ENCODE measurements at places on chromosomes 5 and 9.

DNA sequence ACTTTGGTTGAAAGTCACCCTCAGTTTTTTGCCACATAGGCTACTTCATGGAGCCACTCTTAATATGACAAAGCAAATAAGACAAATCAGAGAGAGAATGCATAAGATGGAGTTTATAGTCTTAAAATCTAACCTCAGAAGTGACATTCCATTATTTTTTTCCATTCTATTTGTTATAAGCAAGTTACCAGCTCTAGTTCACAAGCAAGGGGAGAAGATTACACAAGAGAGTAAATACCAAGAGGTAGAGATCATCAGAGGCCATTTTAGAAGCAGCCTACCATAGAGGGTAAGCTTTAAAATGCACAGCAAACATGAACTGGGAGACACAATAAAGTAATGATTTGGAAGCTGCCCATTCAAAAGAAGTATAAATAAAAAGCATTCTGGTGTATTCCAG lies 651.3 kb upstream of the MEF2C start:
- no peak overlapping the region for H3K27ac ChIP-seq
- H3K4me1 ChIP-seq, result peaks cover 4% of the 10 kb centered on the region
- no peak for DNase-seq
- H3K27me3 ChIP-seq, result no peaks in the 10 kb centered on the region
- H3K4me3 ChIP-seq, result no peak overlapping the region

DNA sequence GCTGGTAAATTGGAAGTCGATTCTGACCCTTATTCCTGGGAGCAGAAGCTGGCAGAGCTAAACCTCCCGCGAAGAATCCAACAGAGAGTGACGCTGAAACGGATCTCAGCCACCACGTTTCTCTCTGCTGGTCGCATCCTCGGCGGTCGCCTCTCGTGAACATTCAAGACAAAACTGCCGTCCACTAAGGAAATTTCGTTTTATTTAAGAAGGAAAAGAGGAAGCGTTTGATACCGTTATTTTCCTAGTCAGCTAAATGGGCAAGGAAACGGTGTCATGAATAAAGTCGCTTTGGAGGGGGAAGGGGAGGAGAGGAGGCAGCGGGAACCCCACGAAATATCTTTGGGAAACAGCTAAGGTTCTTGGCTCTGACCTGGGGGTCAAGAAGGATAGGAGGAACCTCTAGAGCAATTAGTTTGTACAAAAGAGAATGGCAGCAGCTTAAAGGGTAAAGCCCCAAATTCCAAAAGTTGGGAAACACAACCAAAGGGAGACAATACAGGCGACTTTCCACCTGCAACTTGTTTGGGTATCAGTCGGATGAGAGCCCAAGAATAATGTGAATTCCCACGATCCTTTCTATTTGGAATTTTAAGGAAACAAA lies 1.9 kb downstream of the FOXB2 start:
- no peak overlapping the region for H3K27ac ChIP-seq
- peaks cover 17% of the 10 kb centered on the region for H3K4me1 ChIP-seq
- peaks cover 80% of the 10 kb centered on the region for H3K27me3 ChIP-seq
- no peak overlapping the region for H3K4me3 ChIP-seq
- no peaks in the 10 kb centered on the region for H3K36me3 ChIP-seq

DNA sequence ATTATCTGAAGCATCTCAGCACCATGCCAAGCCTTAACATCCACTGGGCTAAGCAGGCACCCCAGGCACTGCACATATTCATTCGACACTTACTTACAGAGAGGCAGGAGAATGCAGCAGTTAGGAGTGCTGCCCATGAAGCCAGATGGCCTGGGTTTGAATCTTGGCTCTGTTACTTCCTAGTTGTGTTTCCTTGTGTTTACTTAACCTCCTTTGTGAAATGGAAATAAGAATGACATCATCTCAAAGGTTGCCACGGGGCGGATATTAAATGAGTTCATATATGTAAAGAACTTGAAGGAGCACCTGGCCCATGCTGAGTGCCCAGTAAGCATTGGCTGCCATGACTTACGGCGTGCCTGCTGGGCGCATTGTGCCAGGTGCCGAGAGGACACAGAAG lies 565.2 kb downstream of the CDK5RAP2 start:
- no peak overlapping the region for H3K27ac ChIP-seq
- H3K4me3 ChIP-seq, result no peak overlapping the region
- H3K36me3 ChIP-seq, result no peaks in the 10 kb centered on the region
- H3K4me1 ChIP-seq, result no peaks in the 10 kb centered on the region
- DNase-seq, result no peak

DNA sequence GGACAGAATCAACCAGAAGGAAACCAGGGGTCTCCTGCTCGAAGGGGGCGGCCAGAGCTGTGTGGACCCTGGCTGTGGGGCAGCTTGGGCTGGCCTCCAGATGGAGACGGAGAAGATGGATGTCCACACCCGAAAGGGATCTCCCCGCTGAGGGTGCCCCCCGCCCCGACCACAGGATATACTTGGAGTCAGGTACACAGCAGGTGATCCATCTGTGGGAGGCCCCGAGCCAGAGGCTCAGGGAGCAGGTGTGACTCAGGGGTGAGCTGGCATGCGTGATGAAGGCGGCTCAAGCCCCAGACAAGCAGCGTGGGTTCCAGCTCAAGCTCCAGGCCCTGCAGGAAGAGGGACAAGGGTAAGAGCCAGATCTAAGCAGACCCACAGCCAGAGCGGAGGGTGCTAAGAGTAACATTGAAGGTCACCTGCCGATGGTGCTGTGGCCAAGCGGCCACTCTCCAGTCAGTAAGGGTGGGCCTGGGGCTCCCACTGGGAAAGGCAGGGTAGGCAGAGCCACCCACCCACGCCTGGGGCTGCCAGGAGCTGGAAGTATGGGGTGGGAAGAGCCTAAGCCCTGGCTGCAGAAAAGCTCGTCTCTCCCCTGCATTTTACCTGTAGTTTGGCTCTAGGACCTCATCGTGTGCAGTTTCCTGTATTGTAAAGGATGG lies 30.6 kb upstream of the MVB12B start:
- H3K27ac ChIP-seq, result no peak overlapping the region
- H3K4me1 ChIP-seq, result no peaks in the 10 kb centered on the region
- no peaks in the 10 kb centered on the region for H3K27me3 ChIP-seq
- no peaks in the 10 kb centered on the region for H3K36me3 ChIP-seq
- DNase-seq, result no peak
- no peak overlapping the region for H3K4me3 ChIP-seq

DNA sequence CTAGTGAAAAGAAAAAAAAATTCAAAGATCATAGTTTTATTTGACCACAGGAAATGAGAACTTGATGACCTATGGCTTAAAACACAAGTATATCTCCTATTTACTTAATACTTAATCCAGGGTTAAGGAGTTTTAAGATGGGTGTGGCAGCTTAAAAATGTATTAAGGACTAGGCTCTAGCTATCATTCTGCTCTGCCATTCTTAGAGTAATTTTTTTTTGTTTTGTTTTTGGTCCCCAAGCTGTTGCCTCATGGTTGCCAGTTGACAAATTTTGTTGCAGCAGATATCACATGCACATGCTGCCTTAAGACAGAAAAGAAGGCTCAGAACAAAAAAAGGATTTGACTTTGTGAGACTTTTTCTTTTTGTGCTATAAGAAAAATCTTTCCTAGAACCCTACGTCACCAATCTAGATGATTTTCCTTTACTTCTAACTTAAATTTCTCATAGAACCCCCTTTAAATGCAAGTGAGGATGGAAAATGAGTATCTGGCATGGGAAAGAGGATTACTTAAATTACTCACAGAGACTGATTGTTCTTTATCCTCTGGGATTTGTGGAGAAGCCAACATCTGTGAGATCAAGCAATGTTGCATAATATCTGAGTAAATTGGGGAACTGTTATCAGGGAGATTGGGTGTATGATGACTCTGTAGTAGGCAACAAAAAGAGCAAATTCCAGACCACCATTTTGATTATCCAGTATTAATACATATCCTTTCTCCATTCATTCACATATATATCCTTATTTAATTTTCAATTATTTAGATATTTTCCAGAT lies 364.7 kb upstream of the CD180 start:
- H3K27me3 ChIP-seq, result no peaks in the 10 kb centered on the region
- no peaks in the 10 kb centered on the region for H3K4me1 ChIP-seq
- no peak overlapping the region for H3K27ac ChIP-seq
- H3K36me3 ChIP-seq, result no peaks in the 10 kb centered on the region
- H3K4me3 ChIP-seq, result no peak overlapping the region

GRCh38 chr5:58736214-58736613 lies 153.3 kb downstream of the RAB3C start:
- no peaks in the 10 kb centered on the region for H3K27me3 ChIP-seq
- DNase-seq, result no peak
- H3K4me1 ChIP-seq, result no peaks in the 10 kb centered on the region
- H3K27ac ChIP-seq, result no peak overlapping the region
- no peak overlapping the region for H3K4me3 ChIP-seq

DNA sequence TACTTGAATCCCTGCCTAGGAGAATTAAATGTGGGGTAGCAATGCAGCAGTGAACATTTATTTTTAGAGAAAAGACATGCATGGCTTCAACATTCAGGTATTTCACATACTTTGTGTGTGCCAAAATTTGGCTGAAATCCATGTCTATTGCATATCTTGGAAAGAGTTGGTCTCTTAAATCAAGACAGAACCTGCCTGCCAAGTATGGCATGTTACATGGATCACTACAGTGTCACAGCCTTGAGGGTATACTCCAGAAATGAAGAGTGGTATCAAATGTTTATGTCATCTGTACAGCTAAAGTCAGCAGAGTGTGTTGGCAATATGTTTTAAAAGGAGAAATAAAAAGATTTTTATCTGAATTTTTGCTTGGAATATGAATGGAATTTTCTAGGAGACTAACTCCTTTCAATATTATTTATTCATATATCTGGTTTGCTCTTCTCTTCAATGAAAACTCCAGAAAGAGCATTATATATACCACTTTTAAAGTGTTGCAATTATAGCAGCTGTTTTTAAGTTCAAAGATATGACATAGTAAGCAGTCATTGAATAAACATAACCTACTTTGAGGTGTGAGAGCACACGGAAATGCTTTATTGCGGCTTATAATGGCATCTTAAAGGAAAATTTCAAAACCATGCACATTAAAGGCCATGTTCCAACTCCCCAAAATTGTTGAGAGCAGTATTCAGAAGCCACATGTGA lies 95.4 kb upstream of the MINAR2 start:
- H3K27ac ChIP-seq, result no peak overlapping the region
- no peaks in the 10 kb centered on the region for H3K27me3 ChIP-seq
- DNase-seq, result no peak
- no peaks in the 10 kb centered on the region for H3K36me3 ChIP-seq
- peaks cover 18% of the 10 kb centered on the region for H3K4me1 ChIP-seq

DNA sequence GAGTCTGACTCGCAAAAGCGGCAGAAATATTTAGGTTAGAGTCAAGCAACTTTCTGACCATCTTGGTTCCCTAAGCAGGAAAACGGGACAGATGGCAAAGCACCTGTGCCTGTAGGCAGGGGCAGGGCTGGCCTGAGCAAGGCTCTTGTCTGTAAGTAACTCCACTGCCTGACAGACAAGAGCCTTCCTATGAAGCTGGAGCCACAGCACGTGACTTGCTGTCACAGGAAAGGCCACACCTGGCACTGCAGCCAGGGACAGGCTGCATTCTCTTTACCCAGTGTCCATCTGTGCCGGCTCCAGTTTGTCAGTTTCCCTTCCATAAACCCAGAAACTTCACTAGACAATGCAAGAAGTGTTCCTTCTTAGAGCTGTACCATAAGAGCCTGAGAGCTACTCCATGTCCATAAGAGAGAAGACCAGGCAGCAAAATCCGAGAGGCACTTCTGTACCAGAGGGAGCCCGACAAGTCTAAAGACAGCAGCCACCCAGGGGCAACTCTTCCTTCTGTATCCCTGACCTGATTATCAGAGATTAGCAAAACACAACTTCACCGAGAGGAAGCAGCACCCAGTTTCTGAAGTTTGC lies 78.1 kb downstream of the GPR21 start:
- peak overlapping the region; percentile 44 for H3K27ac ChIP-seq
- no peak overlapping the region for H3K4me3 ChIP-seq
- no peaks in the 10 kb centered on the region for H3K36me3 ChIP-seq

- no peak overlapping the region for H3K4me3 ChIP-seq
- H3K27ac ChIP-seq, result no peak overlapping the region
- DNase-seq, result no peak
- no peaks in the 10 kb centered on the region for H3K36me3 ChIP-seq
- peaks cover 7% of the 10 kb centered on the region for H3K4me1 ChIP-seq
- no peaks in the 10 kb centered on the region for H3K27me3 ChIP-seq
Measured at GRCh38 chr5:169160405-169160901, 140.5 kb downstream of the SLIT3 start.

GRCh38 chr5:36373527-36374086 lies 71.9 kb upstream of the RANBP3L start:
- H3K36me3 ChIP-seq, result no peaks in the 10 kb centered on the region
- H3K27me3 ChIP-seq, result no peaks in the 10 kb centered on the region
- H3K27ac ChIP-seq, result no peak overlapping the region
- no peak overlapping the region for H3K4me3 ChIP-seq
- H3K4me1 ChIP-seq, result no peaks in the 10 kb centered on the region

GRCh38 chr5:177555665-177556064 lies 1.3 kb upstream of the FAM193B start:
- H3K4me1 ChIP-seq, result peaks cover 37% of the 10 kb centered on the region
- no peak for DNase-seq
- no peaks in the 10 kb centered on the region for H3K27me3 ChIP-seq
- peak overlapping the region; percentile 85 for H3K27ac ChIP-seq
- no peaks in the 10 kb centered on the region for H3K36me3 ChIP-seq
- H3K4me3 ChIP-seq, result no peak overlapping the region

GRCh38 chr5:112933651-112934365 lies 11.8 kb upstream of the REEP5 start:
- H3K36me3 ChIP-seq, result no peaks in the 10 kb centered on the region
- H3K4me3 ChIP-seq, result no peak overlapping the region
- no peak overlapping the region for H3K27ac ChIP-seq
- DNase-seq, result no peak
- H3K27me3 ChIP-seq, result no peaks in the 10 kb centered on the region

GRCh38 chr9:137968235-137968634 lies 90.7 kb downstream of the CACNA1B start:
- H3K36me3 ChIP-seq, result no peaks in the 10 kb centered on the region
- H3K4me3 ChIP-seq, result no peak overlapping the region
- H3K27ac ChIP-seq, result no peak overlapping the region

- H3K27me3 ChIP-seq, result no peaks in the 10 kb centered on the region
- no peak overlapping the region for H3K27ac ChIP-seq
- no peak for DNase-seq
- H3K4me1 ChIP-seq, result peaks cover 2% of the 10 kb centered on the region
- no peaks in the 10 kb centered on the region for H3K36me3 ChIP-seq
Measured at GRCh38 chr5:3320317-3320875, 275.2 kb upstream of the IRX1 start.

DNA sequence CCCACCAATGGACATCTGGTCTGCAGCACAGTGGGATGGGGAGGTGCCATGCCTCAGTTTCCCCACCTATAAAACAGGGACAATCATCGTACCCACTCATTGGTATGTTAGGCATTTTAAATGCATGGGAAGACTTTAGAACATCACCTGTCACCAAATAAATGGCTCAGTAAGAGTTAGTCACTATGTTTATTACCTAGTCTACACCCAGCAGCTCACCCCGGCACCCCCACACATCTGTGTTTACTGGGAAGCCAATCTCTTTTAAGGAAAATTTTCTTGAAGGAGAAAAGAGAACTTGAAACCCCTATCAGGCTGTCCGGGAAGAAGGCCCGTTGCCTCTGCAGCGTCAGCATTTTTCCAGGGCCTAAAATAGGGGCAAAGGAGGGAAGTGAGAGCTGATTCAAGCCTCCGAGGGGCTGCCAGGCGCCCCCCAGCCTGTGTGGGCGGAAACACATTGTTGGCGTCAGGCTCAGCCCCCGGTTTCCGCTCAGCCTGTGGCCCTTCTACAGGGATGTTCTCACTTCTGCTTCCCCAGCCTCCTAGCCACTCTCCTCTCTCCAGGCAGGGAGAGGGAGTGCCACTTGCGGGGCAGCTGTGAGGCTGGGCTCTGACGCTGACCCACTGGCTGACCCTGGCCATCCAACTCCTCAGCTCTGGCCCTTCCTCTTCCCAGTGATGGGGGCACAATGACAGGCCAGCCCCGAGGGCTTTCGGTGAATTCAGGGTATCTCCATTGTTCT lies 4.6 kb downstream of the CSF1R start:
- no peak overlapping the region for H3K4me3 ChIP-seq
- no peak overlapping the region for H3K27ac ChIP-seq
- peak; percentile 57 for DNase-seq
- H3K4me1 ChIP-seq, result no peaks in the 10 kb centered on the region

Measured in gastrocnemius medialis (tissue), 4 donors.